ENCODE measurements at places on chromosomes 12 and 14.

DNA sequence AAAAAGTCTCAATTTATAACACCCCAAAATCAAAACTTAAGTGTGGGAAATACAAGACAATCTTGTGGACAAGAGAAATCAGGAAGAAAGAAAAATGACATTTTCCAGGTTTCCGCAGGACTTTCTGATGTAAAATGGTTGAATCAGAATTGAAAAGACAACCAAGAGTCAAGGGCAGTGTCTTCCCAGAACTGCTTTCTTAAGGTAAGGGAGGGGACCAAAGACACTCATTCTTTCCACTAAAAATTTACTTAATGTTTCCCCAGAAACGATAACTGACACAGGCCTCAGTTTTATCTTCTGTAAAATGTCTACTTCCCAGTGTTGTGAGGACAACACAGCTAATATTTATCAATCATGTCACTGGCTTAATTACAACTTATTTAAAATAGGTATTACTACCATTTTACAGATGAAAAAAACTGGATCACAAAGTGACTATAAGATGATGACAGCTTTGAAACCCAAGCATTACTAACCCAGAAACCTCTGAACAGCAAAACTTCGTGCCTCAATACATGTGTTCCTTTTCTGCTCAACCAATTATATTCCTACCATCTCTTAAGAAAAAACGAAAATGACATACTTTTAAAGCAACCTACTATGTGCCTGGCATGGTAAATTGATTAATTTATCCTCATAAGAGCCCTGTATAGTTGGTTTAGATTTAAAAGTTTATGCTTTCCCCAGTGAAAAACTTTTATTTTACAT is 4.6 kb downstream of the SINHCAF start:
- no peak for DNase-seq

DNA sequence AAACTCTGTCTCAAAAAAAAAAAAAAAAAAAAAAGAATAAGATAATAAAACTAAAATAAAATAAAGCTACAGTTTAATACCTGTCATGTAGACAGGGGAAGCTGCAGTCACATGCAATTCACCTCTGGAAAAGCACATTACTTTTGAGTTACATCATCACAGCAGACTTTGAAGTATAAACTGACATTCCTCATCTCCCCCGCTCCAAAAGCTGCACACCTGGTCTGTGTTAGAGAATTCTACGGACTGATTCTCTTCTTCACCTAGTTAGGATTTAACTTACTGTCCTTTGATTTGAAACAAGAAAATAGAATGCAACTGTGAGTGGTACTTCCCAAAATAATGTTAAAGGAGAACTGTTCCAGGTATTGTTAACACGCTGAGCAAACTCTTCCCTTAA is 25.1 kb downstream of the SPPL3 start:
- no peak for DNase-seq

DNA sequence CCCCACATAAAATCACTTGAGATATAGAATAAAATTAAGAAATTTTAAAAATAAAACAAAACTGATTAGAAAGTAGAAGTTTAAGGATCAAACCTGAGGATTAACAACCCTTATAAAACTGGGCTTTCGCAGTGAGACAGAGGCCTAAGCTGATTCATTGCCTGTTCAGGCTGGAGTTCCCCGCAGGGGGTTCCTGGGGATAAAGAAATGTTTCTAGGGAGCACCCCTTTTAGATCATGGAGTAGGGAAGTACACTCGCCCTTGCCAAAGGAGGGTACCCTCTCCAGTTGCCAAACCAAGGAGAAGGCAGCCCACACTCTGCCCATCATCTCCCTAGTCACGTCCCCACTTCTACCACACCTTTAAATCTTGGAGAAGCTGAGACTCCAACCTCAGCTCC is 6.8 kb downstream of the GLIPR1 start:
- no peak for DNase-seq

GRCh38 chr14:31360919-31361662 is 59.3 kb downstream of the HEATR5A start:
- peak; percentile 16 for DNase-seq

GRCh38 chr12:94103986-94104385 is 44.4 kb upstream of the PLXNC1 start:
- DNase-seq = no peak

- DNase-seq = no peak
Measured at GRCh38 chr12:111316671-111317070, 52.2 kb downstream of the PHETA1 start.

DNA sequence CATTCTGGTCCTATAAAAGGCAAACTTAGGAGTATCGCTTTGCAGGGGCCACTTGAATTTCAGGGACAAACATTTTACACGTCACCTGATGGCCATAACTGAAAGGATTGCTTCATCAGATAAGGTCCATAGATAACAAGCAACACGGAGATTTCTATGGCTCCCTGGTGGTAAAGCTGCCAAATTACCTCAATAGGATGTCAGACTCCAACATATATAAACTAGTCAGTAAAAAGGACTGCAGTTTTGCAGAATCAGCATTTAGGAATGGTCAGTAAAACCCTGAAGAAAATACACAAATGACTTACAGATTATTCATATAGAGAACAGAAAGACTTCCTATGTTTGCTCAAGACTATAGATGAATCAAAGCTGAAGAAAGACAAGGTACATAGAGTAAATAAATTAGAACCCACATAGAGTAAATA is 66.1 kb upstream of the GRIP1 start:
- DNase-seq = no peak

GRCh38 chr14:54192610-54193009 is 204.2 kb upstream of the CDKN3 start:
- no peak for DNase-seq

Measured in AG08396 (cell line).